ENCODE measurements at places on chromosomes 12 and 14. TPM values are rescaled to one million over a fixed set of nuclear protein-coding genes. Genes with fewer than 3 reads are reported as not detected.

The LRRC43 gene
- total RNA-seq: 0.70 TPM

The GNB3 gene
- 4.0 TPM for total RNA-seq

The LAG3 gene
- 0.24 TPM for total RNA-seq

The PABPN1 gene
- total RNA-seq: 73.7 TPM

The SMCO2 gene
- not detected for total RNA-seq

The TM9SF1 gene
- 23.2 TPM for total RNA-seq

The FSCB gene
- not detected for total RNA-seq

The CLEC4D gene
- total RNA-seq: 0.11 TPM

The MMP14 gene
- total RNA-seq: 26.0 TPM

The TMPRSS12 gene
- total RNA-seq: not detected

The ANO4 gene
- total RNA-seq: 0.24 TPM

The CRIP2 gene
- 1,081 TPM for total RNA-seq

The GLIPR1L1 gene
- not detected for total RNA-seq

The RASSF9 gene
- 6.2 TPM for total RNA-seq

The B4GALNT1 gene
- total RNA-seq: 7.3 TPM

The RNASE7 gene
- not detected for total RNA-seq

The AKAP3 gene
- total RNA-seq: 2.5 TPM

The FGF23 gene
- total RNA-seq: not detected

The BIN2 gene
- total RNA-seq: 2.0 TPM

The GPR84 gene
- 0.22 TPM for total RNA-seq

The CLEC1B gene
- not detected for total RNA-seq

The CLEC9A gene
- not detected for total RNA-seq
